ENCODE measurements at places on chromosomes 16 and 17.

GRCh38 chr16:49618955-49619354 is 237.0 kb downstream of the ZNF423 start:
- DNase-seq = no peak

DNA sequence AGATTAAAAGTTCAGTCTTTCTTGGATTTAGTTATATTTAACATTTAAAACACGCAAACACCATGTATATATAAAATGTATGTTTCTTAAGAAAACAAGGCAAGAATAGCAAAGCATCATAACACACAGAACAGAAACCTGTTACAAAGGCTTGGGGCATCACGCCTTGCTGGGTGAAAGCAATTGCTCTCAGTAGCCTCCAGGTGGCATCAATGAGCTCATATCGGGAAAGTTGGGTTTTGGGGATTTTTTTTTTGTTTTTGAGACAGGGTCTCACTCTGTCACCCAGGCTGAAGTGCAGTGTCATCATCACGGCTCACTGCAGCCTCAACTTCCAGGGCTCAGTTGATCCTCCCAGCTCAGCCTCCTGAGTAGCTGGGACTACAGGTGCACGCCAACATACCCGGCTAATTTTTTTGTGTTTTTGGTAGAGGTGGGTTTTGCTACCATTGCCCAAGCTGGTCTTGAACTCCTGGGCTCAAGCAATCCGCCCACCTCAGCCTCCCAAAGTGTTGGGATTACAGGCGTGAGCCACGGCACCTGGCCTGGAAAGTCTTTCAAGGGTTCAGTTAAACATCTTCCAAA is 56.9 kb downstream of the CYB5D2 start:
- peak; percentile 48 for DNase-seq

DNA sequence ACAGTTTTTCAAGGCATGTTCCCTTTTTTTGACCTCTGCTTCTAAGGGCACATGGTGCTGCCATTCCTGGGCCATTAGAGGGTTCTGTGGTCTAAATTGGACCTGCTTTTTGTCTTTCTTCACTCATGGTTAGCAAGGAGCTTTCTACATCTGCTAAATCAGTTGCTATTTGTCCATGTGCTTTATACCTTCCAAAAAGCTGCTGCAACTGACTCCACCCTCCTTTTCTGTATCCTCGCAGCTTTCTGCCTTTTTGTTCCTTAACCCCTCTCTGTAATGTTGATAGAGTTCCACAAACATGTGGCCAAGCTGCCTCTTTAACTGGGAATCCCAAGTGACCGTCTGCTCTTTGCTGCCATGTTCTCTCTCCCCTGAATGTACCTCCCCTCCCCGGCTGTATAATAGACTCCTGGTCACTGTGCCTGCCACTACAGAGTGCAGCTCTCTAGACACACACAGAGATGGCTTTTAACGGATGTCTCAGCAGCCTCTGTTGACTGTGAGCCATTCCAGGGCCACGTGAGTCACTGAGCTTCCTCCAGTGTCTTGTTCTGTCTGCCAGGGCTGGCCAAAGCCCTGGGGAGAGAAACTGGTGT is 57.4 kb upstream of the TEKT3 start:
- peak; percentile 24 for DNase-seq

GRCh38 chr16:88582912-88583575 is 12.8 kb downstream of the ZC3H18 start:
- DNase-seq = no peak

DNA sequence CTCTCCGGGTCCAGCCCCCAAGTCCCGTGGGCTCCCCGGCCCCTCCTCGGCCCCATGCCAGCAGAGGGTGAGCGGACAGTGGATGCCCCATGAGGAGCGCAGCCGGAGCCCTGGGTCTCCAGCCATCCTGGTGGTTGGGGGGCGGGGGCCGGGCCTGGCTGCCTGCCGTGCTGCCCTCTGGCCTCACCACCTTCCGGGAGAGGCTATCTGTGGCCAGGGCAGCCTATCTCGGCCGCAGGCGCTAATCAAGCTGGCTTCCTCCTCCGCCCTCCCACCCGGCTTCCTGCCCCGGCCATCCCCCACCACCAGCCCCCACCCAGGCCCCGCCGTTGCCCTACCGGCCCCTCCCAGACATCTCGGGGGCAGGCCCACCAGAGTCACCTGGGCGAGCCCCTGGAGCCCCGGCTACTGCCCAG is 46.8 kb downstream of the ZFPM1 start:
- peak; percentile 46 for DNase-seq

- peak; percentile 39 for DNase-seq
Observed at GRCh38 chr17:9979463-9979995, 74.5 kb upstream of the RCVRN start.

- peak; percentile 94 for DNase-seq
Observed at GRCh38 chr17:29240968-29241963, 5.4 kb upstream of the CRYBA1 start.

DNA sequence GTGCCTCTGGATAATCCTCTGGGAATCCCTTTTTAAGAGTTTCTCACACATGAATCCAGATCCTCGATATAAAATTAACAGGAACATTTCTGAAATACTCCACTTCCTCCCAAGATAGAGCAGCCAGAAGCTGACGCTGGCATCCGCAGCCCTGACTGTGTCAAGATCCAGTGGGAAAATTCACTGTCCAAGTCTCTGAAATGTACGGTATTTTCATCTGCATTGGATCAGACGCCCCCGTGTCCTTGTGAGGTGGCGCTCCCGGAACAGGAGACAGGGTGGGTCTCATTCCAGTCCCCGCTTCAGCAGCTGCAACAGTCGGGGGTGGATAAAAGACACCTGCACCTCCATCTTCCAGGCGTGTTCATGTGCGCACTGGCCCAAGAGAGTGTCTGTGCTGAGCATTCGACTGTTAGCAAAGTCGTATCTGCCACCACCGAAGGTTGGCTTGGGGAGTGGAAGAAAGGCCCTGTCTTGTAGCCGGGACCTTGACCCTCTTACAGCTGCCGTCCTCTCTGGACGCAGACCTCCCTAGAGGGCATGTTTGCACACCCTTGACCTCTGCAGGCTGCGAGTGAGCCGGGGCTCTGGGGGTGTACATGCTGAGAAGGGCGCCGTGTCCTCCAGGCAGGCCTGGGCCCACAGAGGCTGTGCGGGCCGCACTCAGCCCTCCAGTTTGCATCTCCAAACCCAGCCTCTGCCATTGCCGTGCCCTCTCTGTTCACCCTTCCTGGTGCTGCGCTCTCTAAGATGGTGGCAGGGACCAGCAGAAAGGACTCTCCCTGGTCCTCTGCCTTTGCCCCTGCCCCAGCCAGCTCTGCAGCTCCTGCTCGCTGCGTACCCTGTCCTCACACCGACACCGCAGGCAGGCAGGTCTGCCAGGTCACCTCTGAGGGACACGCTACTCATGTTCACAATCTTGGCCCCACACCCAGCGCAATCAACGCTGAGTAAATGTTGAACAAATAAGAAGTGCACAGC is 72.0 kb upstream of the CHMP6 start:
- DNase-seq = no peak

DNA sequence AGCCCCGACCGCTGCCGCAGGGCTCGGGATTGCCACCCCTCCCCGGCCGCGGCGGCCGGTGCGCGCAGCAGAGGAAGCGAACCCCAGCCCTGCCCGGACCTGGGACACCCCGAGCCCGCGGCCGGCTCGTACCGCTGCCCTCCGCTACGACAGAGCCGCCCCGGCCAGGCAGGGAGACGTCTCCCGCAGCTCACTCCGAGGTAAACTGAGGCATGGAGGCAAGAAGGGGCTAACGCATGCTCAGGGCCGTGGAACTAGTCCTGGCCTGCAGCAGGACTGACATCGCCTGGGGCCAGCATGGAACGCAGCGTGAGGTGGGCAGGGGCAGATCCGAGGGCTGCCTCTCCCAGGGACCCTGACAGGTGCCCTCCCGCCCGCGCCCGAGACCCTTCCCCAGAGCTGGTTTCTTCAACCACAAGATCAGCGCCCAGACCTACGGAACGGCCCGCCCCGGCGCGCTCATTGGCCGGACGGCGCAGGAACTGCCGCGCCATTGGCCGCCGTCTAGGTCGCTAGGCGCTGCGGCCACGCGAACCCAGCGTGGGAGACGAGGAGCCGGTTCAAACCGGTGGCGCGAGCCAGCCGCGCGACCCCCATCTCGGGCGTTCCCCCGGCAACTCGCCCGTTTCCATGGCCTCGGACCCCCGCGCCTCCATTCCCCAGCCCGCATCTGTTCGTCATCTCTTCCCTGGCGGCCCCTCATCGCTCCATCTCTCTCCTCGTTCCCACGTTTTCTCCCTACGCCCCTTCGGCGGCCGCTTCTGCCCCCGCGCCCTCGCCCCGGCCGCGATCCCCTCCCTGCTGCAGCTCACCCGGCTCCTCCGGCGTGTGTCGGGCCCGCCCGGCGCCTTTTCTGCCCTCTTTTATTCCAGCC is at the start of gene SLC43A2:
Gene SLC43A2, minus strand, starts transcription at position 853 of the 874 bp plus-strand sequence. CDS start 960 bp downstream, outside the sequence.
- peak; percentile 91 for DNase-seq

GRCh38 chr17:13558588-13558987 is 43.1 kb downstream of the HS3ST3A1 start:
- peak; percentile 16 for DNase-seq

DNA sequence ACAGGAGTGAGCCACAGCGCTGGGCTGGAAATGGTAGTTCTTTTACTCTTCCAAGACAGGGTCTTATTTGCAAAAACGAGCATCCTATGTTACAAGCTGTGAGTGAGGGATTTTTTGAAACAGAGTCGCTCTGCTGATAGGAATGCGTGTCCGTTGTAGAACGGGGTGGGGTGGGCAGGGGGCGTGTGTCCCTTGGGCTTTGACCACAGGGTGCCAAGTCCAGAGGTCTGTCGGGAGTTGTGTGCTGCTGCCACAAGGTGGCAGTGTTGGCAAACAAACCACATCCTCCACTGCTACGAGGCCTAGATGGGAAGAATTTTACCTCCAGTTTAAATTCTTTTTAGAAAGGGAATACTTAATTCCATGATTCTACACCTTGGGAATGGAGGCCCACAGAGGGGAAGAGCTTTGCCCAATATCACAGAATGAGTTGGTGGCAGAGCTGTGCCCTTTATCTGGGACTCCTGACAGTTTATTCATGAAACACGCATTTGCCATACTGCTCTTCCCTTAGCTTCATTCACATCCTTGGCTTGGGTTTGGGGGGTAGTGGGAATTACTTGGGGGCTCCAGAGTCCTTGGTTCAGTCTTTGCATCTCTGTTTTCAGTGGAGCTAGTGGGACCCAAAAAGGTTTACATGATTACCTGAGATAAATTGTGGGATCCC is 30.6 kb upstream of the ETV4 start:
- DNase-seq = peak; percentile 72

GRCh38 chr17:51935477-51935876 is 223.0 kb downstream of the CA10 start:
- no peak for DNase-seq

DNA sequence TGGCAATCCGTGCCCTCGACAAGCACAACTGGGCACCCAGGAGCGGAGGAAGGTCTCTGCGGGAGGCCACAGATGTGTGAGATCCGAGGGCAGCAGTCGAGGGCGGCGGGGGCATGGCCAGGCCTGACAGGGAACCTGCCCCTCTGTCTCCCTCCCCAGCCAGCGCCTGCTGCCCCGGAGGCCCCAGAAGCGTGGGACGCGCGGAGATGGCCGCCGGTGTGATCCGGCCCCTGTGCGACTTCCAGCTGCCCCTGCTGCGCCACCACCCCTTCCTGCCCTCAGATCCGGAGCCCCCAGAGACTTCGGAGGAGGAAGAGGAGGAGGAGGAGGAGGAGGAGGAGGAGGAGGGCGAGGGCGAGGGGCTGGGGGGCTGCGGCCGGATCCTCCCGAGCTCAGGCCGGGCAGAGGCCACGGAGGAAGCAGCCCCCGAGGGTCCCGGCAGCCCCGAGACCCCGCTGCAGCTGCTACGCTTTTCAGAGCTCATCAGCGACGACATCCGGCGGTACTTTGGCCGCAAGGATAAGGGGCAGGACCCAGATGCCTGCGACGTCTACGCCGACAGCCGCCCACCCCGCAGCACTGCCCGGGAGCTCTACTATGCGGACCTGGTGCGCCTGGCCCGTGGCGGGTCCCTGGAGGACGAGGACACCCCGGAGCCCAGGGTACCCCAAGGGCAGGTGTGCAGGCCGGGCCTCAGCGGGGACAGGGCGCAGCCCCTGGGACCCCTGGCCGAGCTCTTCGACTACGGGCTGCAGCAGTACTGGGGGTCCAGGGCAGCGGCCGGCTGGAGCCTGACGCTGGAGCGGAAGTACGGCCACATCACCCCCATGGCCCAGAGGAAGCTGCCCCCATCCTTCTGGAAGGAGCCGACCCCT is 1.7 kb downstream of the PERCC1 start:
- DNase-seq = no peak

- no peak for DNase-seq
Observed at GRCh38 chr17:69176457-69176795, 34.7 kb upstream of the ABCA6 start.

- DNase-seq = no peak
Observed at GRCh38 chr16:675884-676564, 553 bp downstream of the RHBDL1 start.

Data from NB4 (cell line).